AG20443 (cell line): ENCODE measurements at places on chromosomes 11 and 22.
A peak's percentile ranks its signal among the peaks of the same experiment; 100 is the strongest.

- DNase-seq, result no peak
Observed at GRCh38 chr11:134287561-134287960, 11.4 kb downstream of the GLB1L3 start.

DNA sequence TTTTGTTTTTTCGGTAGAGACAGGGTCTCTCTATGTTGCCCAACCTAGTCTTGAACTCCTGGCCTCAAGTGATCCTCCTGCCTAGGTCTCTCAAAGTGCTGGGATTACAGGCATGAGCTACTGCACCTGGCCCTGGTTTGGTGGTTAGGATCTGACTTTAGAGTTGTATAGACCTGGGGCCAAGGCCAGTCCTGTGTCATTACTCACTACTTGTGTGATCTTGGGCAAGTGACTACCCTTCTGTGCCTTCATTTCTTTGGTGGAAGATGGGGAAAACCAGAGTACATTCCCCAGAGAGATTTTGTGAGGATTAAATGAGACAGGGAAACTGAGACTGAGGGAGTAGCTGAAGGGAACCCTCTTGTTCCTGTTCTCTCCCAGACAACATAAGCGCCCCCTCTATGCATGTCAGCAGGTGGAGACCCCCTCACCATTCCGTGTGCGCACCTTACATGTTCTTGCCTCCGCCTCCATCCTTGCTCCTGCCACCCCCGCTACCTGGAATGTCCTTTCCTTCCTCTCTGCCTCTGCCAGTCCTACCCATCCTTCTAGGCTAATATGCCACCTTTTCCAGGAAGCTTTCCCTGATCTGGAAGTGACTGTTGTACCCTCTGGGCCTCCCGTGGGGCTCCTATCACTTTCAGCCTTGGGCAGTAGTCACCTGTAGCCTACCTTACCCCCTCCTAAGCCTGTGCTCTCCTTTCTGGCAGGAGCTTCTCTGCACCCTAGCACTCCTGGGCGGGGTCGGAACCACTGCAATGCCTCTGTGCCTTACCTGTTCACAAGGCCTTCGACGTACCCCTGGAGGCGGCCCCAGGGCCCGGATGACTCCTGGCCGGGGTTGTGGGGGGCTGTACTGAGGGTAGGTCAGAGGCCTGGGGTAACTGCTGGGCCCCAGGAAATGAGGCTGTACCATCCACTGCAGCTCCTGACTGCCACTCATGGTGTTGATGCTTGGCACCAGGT, 3.9 kb downstream of the FOSL1 start:
- DNase-seq, result no peak

DNA sequence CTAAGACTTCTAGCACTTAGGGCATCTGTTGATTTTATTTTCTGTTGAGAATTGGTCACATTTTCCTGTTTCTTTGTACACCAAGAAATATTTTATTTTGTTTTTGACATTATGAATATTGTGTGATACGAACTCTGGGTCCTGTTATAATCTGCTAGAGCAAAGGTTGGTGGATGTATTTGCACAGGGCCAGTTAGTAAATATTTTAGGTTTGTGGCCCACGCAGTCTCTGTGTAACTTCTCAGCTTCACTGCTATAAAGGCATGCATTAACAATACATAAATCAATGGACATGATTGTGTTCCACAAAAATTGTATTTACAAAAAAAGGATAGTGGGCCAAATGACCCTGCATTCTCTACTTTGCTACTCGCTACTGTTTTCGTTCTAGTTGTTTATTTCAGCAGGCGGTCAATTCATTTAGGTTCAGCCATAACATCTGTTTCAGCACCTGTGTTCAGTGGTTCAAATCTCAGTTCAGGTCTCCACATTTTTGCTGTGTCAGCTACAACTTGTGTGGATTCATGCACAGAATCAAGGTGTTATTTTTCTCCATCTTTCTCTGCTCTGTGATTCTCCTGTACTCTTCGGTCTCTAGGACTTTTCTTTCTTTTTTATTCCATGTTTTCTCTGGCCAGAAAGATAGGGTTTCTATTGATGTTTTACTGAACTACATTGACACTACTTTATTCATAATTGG, 786.2 kb downstream of the ETS1 start:
- no peak for DNase-seq

- DNase-seq, result no peak
Observed at GRCh38 chr11:118609380-118610224, 2.2 kb downstream of the PHLDB1 start.

DNA sequence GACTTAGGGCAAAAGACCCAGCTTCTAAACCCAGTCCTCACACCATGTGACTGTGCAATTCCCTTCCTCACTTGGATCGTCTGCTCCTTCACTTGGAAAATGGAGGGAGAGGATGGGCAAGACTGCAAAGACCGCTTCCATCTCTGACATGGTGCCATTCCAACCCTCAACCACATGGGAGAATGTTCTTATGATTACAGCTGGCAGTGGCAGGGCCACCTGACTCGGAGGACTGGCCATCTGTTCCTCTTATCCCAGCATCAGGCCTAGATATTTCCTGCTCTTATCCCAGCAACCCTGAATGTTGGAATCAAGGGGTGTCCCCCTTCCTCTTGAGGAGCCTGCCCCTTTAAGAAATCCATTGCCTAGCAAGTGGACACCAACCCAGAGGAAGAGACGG, 15.4 kb downstream of the DSCAML1 start:
- DNase-seq, result no peak

DNA sequence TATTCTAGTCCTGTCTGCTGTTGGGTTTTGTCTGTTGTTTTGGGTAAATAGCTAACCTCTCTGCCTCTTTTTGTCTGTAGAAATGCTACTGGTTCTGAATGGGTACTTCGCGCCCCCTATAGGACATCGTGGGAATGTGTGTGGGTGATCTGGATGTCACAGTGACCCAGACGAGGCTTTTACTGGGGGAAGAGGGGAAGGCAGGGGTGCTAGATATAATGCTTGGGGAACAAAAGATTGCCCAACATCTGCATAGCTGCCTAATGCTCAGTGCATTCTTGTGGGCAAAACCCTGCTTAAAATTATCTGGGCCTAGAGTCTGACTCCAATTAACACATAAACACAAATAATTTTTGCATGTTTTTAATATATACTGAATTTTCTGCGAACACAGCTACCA, 57.7 kb downstream of the BMAL1 start:
- DNase-seq, result peak; percentile 79

DNA sequence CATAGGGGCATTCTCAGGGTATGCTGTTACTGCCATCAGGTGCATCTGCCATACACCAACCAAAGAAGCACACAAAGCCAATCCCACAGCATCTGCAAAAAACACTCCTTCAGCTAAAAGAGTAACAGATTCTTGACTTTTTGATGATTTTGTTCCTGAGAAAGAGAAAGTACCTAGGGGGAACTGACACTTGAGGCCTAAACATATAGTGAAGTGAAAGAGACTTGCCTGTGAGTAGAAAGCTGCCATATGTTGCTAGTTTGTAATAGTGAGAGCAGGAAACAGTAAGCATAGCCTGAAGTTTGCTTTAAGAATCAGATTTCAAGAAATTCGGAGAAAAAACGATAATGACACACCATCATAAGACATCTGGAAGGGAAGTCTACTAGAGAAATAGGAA, 97.9 kb upstream of the CTSC start:
- no peak for DNase-seq

DNA sequence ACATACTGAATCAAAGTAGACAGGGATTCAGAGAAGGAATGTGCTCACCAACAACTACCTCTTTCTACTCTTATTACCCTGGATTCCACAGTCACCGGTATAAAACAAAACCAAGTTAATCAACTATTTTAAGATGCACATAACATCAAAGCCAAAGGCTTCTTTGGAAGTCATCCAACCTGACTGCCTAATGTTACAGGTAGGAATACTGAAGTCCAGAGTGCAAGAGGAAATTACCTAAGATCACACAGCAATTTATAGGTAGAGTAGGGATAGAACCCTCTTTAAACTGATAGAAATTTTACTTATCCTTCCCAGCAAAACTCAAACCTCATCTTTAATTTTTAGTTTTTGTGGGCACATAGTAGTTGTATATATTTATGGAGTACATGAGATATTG, 76.3 kb downstream of the PAK1 start:
- no peak for DNase-seq

- peak; percentile 55 for DNase-seq
Observed at GRCh38 chr11:125591649-125592304, 875 bp upstream of the STT3A start.

GRCh38 chr11:85052636-85053035, 574.5 kb downstream of the DLG2 start:
- no peak for DNase-seq

DNA sequence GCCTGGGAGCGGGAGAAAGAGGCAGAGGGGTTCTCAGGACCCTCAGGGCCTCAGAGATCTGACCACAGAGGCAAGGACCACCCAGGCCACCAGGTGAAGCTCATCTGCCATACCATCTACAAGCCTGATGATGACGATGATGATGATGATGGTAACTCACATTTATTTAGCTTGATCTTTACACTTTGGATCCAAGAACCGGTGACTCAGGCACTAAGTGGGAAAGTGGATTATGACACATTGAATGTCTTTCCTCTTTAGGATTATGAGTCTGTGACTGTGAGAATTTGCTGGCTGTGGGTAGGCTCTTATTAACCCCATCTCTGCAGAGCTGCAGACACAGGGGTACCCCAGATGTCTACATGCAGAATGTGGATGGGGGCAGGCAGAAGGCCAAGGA, 110.3 kb downstream of the DSCAML1 start:
- DNase-seq, result no peak

GRCh38 chr11:10050561-10050960, 243.5 kb downstream of the SBF2 start:
- DNase-seq, result no peak

- DNase-seq, result no peak
Observed at GRCh38 chr11:126654886-126655806, 299.7 kb downstream of the ST3GAL4 start.

- DNase-seq, result peak; percentile 92
Observed at GRCh38 chr22:50696799-50697561, 24.4 kb downstream of the SHANK3 start.

DNA sequence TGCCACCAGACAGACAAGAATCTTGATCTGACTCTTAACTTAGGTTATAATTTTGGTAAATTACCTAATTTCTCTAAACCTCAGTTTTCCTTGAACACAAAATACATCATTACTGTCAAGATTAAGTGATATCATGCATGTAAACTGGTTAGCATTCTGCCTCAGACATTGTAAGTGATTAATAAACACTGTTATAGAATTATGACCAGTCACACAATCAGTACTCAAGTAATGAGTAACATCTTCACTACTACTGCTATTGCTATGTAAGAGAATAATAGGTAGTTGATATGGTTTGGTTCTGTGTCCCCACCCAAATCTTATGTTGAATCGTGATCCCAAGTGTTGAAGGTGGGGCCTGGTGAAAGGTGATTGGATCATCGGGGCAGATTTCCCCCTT, 218.9 kb downstream of the SBF2 start:
- DNase-seq, result no peak

DNA sequence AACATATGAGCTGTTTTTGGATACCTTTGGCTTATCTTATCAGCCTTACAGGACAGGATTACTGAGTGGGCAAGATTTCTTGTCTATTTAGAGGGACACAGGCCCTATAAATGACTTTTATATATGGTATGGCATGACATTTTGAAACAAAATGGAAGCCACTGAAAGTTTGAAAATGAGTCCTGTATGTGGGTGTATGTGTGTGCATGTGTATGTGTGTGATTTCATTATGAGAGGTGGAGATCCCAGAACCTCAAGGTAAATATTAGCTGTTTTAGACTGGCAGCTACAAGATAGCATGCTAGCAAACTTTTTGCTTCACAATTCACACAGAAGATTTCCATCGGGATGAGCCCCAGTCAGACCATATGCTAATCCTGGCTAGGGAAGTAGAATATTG, 970.5 kb upstream of the CCDC90B start:
- DNase-seq, result no peak

- no peak for DNase-seq
Observed at GRCh38 chr11:92702037-92702804, 267.2 kb upstream of the MTNR1B start.

DNA sequence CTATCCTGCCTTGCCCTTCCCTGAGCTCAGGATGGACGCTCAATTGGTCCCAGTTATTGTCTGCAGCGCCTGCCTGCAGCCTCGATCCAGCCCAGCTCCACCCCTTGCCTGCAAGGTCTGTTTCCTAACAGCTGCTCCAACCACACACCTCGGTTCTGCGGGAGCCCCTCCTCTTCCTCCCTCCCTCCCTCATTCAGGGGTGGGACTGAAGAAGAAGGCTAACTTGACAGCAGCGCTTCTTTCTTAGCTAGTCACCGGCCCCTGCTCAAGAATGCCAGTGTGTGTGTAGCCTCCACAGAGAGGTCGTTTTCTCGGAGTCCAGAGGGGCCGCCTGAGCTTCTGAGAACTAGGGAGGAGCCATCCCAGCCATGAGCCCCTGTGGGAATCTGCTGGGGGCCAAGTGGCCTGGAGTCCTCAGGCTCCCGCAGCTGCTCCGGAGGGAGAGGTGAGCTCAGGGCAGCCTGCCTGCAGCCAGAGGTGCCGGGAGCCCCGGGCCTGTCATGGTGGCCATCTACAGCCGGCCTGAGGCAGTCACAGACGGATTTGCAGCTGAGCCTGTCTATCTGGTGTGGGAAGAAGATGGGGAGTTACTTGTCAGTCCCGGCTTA, 36.1 kb downstream of the LIMK2 start:
- peak; percentile 94 for DNase-seq

- DNase-seq, result peak; percentile 36
Observed at GRCh38 chr11:8022876-8023275, 35.7 kb downstream of the EIF3F start.

DNA sequence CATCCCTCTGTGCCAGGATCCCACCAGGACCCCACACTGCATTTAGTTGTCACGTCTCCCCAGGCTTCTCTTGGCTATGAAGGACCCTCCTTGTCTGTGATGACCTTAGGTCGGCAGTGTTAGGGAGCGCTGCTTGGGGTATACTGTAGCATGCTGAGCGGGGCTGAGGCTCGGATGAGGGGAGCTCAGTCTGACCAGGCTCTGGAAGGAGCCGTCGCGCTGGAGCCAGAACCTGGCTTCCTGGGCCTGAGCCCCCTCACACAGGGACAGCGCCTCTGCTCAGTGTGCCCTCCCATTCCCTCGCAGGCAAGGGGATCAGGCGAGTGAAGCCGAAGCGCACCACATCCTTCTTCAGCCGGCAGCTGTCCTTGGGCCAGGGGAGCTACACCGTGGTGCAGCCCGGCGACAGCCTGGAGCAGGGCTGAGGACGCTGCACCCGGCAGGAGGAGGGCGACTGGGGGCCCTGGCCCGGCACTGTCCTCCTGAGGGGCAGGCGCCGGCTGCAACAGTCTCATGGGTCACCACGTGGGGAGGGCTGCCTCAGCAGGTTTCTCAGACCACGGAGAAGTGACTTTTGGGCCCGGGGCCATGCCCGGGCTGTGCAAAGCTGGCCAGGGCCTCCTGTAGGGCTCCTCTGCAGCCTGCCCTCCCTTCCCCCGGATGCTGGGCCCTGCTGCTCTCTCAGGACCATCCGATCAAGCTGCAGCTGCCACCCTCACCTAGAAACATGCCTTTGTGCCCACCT, 11.5 kb upstream of the NEAT1 start:
- DNase-seq, result no peak

GRCh38 chr11:129721685-129722084, 94.0 kb upstream of the TMEM45B start:
- no peak for DNase-seq

- peak; percentile 33 for DNase-seq
Observed at GRCh38 chr11:102757823-102758549, 22.4 kb downstream of the MMP10 start.

- DNase-seq, result no peak
Observed at GRCh38 chr11:84224042-84224441, 937.9 kb upstream of the CCDC90B start.

GRCh38 chr11:47186700-47187695, 764 bp upstream of the PACSIN3 start:
- DNase-seq, result peak; percentile 40

GRCh38 chr11:102421261-102421660, 31.3 kb downstream of the TMEM123 start:
- no peak for DNase-seq

GRCh38 chr11:19735909-19736498, 23.4 kb downstream of the NAV2 start:
- no peak for DNase-seq
